Stimulated activated memory B cell treated with anti-CD40 and anti-IgM and Interleukin-4, amounts not matched to agents 10 μg/mL and 1 μg/mL and 100 μg/mL, for 72 hours (primary cell): ENCODE measurements at places on chromosomes 7 and 10.

- no peak for ATAC-seq
Observed at GRCh38 chr7:143936087-143937009, 1.3 kb downstream of the OR2F2 start.

DNA sequence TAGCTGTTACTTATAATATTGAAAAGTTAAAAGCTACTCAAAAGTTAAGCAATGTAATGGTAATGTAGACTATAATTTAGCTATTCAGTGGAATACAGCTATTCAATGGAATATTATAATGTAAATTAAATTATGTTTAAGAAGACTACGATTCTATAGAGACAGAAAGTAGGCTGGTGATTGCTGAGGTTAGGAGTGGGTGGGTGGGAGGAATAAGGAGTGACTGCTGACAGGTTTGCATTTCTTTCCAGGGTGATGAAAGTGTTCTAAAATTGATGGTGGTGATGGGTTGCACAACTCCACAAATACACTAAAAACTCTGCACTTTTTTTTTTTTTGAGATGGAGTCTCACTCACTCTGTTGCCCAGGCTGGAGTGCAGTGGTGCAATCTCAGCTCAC is 21.4 kb downstream of the DENND2A start:
- no peak for ATAC-seq

DNA sequence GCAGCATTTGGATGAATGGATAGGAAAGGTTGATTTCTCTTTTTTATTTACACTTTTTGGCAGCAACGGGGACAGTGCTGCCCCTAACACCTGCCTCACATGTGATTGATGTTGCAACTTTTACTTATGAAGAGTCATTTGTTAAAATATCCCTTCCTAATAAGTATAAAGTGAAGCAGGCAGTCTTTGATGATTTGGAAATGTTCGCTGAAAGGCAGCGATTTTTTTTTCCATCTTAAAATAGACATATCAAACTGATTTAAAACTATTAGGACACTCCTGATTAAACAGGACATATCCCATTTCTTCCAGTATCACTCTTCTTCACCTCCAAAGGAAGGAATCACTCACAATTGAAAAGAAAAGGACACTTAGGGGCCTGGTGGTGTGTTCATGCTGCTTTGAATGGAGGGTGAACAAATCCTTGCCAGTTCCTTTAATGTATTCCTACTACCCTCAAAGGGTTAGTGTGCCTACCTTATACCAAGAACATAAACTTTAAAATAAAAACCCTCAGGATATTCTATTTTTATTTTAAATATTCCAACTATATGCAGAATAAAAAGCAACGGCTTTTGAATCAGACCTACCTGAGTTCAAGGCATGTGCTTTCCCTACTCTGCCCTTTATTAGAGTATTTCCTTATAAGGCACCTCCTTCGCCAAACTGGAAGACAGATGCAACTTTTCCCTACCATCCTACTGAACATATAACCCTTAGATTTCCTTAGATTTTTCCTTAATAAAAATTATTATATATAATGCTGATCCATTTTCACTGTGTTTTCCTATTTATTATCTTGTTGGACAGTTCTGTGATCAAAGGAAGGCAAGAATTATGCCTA is 1.1 kb downstream of the ADK start:
- no peak for ATAC-seq

DNA sequence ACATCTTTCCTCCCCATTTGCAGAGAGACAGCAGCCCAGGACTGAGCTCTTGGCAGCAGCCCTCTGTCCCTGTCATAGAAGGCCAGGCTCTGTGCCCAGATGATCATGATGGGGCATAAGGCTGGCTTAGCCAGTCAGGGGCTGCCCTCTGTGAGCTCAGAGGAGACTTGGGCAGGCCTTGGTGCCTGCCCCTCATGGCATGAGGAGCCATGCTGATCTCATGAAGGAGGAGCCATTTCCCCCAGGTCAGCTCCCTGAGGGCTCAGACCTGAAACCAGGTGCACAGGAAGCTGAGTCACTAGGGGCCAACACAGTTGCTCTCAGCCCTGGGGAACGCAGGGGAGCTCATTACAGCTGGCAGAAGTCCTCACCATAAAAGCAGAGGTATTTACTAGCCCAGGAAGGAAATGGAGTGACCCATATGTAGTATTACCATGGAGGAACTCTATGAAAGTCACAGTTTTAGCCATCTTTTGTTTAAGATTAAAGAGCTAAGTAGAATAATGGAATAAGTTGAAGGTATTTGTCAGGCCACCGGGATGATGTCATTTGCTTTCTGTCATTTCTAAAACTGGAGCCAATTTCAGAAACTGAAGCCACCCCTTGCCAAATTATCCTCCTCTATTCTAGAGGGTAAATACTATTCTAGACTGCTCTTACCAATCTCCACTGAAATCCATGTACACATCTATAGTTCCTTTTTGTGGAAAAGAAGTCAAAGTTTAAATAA is 362.4 kb upstream of the ZNF32 start:
- peak; percentile 13 for ATAC-seq

GRCh38 chr7:2128601-2129322 is 104.0 kb downstream of the MAD1L1 start:
- no peak for ATAC-seq

- ATAC-seq, result no peak
Observed at GRCh38 chr7:26989897-26990670, 105.7 kb downstream of the HOXA1 start.

DNA sequence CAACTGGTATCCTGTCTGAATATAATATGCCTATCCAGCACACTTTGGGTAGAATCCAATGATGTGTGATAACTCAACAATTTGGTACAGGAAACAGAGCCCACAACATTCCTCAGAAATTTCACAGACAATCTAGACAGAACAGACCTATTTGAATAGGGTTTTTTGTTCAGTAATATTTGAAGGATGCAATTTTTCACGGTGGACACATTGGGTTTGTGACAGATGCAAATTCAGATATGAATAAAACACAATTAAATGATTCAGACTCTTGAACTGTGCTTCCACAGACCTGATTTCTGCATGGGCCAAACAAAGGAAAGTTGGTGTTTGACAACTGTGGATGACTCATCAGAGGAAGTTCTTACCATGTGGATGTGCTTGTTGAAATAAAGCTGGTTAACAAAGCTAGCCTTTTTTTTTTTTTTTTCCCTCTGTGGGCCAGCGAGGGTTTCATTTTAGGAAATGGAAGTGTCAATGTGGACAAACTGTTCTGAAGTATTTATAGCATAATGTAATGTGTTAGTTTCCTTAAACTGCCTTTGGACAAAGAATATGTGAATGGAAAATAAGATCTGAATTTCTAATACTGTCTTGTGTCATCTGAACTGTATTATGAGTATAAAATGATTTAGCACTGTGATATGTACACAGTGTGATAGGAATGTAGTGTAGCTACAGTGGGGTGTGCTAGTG is 43.2 kb upstream of the FAM133B start:
- ATAC-seq, result no peak

GRCh38 chr7:26675143-26675887 is 189.1 kb downstream of the SKAP2 start:
- ATAC-seq, result no peak

DNA sequence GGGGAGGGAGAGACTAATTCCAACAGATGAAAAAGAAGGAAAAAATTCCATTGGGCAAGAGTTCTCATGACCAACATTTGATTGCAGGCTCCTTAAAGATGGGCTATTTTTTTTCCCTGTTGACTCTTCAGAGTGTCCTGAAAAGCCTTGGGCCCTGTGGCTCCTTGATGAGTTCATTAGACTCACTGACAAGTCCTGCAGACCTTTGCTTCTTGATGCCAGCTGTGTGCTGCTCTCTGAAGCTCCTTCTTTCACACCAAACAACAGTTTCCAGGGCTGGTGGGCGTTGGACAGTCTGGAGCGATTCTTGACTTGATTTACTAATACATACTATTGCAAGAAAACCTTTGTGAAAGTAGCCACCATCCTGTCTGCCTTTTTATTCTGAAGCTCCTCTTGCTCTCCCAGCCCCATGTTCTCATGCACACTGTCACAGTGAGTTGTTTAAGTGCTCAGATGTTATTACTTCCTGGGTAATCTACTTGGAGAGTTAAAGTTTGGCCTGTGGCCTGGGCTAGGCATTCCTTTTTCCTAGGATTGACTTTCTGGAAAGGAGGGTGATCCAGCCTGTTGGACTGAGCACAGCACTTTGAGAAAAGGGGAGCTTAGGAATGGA is 250.3 kb downstream of the PTEN start:
- no peak for ATAC-seq

DNA sequence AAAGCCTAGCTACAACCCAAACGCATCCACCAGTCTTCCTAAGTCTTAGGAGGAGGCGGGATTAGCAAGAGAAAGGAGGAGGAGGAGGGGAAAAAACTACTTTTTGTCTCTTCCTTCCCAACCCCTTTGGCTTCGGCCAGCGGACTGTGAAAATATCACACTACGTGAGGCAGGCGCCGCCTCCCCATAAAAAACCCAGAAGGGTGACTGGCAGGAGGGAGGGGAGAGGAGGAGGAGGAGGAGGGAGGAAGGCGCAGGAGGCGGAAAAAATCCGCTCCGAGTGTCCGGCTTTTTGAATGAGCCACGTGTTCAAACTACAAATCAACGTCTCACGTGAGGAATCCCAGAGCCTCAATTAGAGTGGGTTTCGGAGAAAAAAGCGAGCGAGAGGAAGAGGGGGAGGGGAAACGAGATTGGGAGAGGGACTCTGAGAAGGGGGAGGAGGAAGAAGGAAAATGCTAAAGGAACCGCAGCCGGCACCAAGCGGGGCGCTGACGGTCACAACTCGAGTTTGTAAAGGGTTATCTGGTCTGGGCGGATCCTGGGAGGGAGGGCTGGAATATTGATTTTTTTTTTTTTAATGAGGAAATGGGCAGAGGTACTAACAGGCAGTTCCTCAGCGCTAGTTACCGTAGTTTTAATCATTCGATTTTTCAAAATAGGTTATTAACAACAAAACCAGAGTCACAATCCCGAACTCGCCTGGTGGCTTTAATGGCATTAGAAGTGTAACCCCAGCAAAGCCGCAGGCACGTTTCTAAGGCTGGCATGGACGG is at the start of gene IGF2BP3:
Gene IGF2BP3 (minus strand): TSS at position 162 of the 776 bp plus-strand sequence. CDS start 381 bp downstream, outside the sequence.
- no peak for ATAC-seq

DNA sequence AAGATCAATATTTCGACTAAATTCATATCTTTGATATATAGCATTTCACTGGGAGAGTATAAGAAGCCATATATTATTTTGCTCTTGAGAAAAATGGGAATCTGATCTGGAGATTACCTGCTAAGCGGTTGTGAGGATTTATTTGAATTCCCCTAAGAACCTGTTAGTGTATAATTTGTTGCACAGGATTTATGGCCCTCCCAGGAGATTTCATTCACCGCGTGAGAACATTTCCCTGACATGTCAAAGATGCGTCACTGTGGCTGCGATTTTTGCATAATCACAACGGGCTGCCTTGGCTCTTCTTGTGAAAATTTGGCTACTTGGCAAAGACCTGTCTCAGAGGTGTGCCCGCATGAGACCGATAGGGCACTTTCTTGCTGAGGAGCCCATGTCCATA is 184.7 kb upstream of the PFKP start:
- no peak for ATAC-seq

- no peak for ATAC-seq
Observed at GRCh38 chr10:103062854-103063590, 130.1 kb downstream of the NT5C2 start.

DNA sequence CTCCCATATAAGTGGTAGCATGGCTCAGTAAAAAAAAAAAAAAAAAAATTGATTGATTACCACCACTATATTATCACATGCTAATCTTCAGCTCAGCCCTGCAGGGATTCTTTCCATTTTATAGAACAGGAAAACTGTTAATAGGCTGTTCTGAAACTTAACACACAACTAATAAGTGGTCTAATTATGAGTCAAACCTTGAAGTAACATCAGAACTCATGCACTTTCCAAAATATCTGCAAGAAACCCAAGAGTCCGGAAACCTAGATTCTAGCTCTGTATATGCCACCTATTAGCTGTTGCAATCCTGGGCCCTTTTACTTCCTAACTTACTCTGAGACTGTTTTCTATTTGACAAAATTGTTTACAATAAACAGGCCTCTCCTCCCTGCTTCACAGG is 23.9 kb downstream of the SEM1 start:
- no peak for ATAC-seq

- peak; percentile 58 for ATAC-seq
Observed at GRCh38 chr10:68550747-68551411, 9.3 kb upstream of the TET1 start.

DNA sequence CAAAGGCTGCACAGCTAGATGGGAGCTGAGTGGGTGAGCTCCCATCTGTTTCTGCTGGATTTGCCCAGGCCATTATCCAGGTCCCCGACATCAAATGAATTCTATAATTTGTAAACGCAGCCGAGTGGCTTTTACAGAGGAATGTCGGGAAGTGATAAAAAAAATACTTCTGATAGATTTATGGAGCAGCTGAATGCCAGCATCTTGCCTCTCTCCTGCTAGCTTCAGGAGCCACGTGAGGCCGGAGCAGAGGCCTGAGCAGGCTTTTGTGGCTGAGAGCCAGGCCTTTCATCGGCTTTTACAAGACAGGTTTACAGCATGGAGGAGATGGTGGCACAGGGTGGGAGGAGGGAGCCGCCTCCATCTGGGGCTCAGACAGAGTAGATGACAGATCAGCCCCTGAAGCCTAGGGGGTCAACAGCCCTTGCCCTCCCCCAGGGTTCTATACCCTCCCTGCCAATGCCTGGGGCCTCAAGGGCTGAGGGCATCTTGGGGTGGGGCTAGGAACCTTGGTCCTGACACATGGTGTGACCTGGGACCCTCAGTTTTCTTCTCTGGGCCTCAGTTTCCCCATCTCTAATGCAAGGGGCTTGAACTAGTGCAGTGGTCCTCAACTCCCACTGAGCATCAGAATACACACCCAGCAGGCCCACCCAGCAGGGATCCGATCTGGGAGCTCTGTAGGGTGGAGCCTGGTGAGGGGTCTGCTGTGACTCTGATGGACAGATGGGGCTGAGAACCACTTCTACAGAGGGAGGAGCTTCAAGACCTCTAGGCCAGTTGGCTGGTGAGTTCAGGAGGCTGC is 44.2 kb upstream of the PCBD1 start:
- ATAC-seq, result no peak

GRCh38 chr7:137968890-137969289 is 33.0 kb downstream of the CREB3L2 start:
- no peak for ATAC-seq

DNA sequence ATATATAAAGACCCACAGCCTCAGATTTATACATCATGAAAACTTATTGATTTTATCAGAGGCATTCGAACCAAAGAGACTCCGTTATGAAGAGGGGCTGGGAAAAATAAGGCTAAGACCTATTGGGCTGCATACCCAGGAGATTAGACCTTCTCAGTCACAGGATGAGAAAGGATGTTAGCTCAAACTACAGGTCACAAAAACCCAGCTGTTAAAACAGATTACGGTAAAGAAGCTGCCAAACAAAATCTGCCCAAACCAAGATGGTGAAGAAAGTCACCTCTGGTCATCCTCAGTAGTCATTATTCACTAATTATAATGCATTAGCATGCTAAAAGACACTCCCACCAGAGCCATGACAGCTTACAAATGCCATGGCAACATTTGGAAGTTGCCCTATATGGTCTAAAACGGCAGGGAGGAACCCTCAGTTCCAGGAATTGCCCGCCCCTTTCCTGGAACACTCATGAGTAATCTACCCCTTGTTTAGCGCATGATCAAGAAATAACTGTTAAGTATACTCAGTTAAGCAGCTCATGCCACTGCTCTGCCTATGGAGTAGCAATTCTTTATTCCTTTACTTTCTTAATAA is 362.5 kb upstream of the PCDH15 start:
- no peak for ATAC-seq

GRCh38 chr7:94928168-94928707 is 20.8 kb downstream of the PPP1R9A start:
- ATAC-seq, result no peak
